ENCODE measurements at places on chromosomes 13 and 19.

- no peak for DNase-seq
Measured at GRCh38 chr13:110405597-110406450, 98.7 kb downstream of the COL4A2 start.

GRCh38 chr19:32543115-32543900, 37.7 kb upstream of the PDCD5 start:
- no peak for DNase-seq

GRCh38 chr13:101121608-101122007, 294.7 kb downstream of the NALCN start:
- no peak for DNase-seq

DNA sequence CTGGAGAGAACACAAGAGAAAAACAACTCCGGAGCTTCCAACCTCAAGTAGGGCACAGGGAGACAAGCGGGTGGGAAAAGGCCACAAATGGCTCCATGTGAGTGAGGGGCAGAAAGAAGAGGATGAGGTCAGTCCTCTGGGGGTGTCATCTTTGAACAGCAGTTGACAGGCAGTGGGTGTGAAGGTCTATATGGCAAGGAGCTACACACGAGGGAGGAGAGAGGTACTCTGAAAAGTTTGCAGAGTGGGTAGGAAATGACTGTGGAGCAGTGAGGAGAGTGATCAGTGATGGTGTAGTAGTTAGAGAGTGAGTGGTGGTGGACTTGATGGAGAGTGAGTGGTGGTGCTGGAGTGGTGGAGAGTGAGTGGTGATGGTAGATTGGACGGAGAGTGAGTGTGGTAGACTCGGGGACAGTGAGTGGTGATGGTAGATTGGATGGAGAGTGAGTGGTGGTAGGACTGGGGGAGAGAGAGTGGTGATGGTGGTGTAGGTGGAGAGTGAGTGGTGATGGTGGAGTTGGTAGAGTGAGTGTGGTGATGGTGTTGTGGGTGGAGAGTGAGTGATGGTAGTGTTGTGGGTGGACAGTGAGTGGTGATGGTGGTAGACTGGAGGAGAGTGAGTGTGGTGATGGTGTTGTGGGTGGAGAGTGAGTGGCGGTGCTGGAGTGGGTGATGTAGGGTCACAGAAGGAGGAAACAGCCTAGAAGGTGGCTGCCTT, 4.0 kb downstream of the TFDP1 start:
- DNase-seq, result no peak

- no peak for DNase-seq
Measured at GRCh38 chr13:100954430-100955305, 280.1 kb upstream of the TMTC4 start.

DNA sequence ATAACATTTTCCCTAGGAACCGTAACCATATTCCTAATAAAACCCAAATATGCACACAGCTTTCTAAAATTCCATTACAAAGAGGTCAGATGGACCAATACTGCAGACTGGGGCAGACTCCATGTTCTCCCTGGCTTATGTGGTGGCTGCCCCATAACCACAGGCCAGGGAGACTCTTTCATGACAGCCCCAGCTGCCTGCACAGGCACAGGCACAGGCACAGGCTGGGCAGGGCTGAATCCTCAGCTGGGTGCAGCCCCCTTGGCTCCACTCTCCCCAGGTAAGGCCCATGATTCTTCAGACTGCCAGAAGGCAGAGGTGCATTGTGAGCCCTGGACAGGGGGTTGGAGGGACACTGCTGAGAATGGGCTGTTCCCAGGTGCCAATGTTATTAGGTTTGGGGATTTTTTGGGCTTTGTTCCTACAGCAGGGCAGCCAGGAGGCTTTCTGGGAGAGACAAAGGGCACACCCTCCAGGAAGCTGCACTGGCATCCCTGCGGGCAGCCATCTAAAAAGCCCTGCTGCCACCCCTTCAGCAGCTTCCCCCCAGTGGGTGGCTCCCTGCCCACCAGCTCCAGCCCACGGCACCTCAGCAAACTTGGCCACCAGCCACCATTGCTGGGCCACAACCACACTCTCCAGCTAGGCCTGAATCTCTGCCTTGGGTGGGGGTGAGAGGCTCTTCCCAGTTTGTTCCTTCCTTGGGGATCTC, 20.0 kb downstream of the DOCK9 start:
- DNase-seq, result no peak

GRCh38 chr19:40923934-40924391, 41.9 kb upstream of the CYP2A7 start:
- DNase-seq, result no peak

GRCh38 chr13:110294146-110294545, 12.8 kb downstream of the COL4A1 start:
- DNase-seq, result no peak

DNA sequence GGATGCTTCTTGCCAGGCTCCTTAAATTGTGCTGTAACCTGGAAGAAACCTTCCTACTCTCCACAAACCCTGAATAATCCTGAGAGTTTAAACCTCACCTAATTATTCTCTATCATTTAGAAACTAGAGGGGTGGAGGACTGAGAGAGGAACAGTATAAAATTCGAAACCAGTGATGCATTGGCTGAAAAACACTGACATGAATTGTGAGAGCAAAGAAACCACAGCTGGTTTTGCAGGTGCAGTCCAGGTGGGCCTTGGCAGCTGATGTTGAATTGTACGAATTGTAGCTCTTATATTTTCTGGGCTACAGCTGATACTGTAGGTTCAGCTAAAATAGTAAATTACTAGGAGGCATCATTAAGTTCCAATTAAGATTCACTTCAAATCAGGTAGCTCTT, 227.0 kb upstream of the SLITRK5 start:
- no peak for DNase-seq

DNA sequence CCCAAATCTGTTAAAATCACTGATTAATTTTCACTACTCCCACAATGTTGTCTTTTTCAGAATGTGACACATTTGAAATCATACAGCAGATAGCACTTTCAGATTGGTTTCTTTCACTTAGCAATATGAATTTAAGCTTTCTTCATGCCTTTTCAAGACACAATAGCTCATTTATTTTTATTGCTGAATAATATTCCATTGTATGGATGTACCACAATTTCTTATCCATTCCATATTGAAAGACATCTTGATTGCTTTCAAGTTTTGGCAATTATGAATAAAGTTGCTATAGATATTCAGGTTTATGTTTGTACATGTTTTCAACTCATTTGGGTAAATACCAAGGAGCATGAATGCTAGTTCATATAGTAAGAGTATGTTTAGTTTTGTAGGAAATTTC, 2635.6 kb upstream of the PCDH20 start:
- DNase-seq, result no peak

DNA sequence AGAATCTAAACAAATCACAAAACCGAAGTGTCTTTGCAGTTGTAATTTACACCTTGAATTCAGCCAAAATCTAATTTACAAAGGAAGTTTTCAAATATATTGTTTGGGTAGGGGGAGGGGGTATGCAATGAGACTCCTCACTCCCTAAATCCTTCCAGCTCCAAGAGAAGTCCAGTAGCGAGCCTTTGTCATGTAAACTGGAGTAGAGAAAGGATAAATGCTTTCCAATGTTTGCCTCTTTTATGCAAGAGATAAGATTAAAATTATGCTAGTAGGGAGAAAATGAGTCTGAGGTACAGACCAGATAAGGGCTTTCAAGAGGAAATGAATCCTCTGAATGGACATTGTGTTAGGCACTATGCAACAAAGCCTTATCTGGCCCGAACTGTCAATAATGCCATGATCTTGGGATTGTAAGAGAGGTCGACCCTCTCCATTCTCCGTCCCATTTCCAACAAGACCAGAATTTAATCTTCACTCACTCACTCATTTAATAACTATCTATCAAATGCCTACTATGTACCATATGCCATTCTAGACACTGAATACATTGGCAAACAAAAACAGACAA, 199.2 kb downstream of the LACC1 start:
- DNase-seq, result no peak

DNA sequence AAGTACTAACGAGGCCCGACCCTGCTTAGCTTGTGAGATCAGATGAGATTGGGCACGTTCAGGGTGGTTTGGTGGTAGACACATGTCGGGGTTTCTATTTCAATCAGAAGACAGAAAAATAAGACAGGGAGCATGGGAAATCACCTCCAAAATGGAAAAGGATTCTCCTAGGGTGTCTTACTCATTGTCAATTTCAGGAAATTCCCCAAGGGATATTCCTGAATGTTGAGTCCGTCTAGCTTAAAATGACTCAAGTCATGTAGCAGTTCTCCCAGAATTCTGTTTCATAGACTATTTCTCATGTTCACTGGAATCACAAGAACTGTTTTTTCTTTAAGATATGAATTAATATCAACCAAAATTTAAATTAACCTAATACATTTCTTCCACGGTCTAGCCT, 380.1 kb downstream of the EFNB2 start:
- no peak for DNase-seq

DNA sequence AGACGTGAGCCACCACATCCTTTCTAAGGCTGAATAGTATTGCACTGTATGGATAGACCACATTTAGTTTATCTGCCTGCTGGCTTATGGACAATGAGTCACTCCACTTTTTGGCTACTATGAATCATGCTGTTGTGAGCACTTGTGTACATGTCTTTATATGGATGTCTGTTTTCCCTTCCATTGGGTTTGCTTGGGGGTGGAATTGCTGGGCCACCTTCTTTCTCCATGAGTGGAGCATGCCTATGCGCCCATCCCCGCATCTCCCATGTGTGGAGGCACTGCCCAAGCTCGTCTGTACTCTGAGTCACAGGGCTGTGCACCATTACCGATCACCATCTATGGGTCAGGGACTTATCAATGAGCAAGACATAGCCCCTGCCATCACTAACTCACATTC, 127.2 kb upstream of the GJB6 start:
- DNase-seq, result no peak

DNA sequence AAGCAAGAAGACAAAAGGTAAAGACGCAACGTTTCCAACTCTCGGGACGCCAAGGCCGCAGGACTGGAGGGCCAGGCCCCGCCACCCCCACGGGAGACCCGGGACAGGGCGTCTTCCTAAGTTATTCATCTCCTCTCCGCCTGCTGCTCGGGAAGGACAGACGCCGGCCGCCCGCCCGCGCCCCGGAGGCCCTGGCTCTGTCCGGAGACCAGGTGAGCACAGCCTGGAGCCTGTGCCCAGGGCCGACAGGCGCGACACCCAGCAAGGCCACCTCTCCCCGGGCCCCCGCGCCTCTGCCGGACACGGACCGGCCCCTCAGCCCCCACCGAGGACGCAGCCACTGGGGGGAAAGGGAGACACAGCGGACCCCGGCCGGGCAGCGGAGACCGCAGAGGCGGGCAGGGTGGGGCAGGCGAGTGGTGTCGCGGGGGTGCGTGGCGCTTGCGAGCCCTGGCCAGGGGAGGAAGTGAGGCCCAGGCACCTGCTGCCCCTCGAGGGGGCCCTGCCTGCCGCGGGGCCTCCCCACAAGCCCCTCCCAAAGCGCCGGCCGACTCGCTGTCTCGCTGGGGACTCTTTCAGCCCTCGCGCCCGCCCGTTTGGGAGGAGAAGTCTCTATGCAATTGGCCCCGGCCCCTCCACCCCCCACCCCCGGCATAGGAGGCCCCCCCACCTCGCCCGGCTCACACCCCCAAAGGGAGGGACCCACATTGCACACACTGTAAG, 17.2 kb downstream of the SMIM24 start:
- no peak for DNase-seq

GRCh38 chr19:39211731-39212374, 7.8 kb upstream of the SYCN start:
- no peak for DNase-seq

GRCh38 chr13:91948736-91949135, 550.3 kb downstream of the GPC5 start:
- DNase-seq, result no peak

All from T-helper 17 cell (primary cell).